Endothelial cell of umbilical vein (primary cell): ENCODE measurements at places on chromosomes 12 and 14.

GRCh38 chr12:89216211-89216952 lies 135.9 kb downstream of the DUSP6 start:
- no peak overlapping the region for H3K27ac ChIP-seq
- H3K4me3 ChIP-seq, result no peak overlapping the region
- no peaks in the 10 kb centered on the region for H3K27me3 ChIP-seq
- H3K36me3 ChIP-seq, result no peaks in the 10 kb centered on the region
- peak; percentile 82 for DNase-seq

- no peaks in the 10 kb centered on the region for H3K36me3 ChIP-seq
- H3K4me1 ChIP-seq, result no peaks in the 10 kb centered on the region
- H3K4me3 ChIP-seq, result no peak overlapping the region
- H3K27ac ChIP-seq, result no peak overlapping the region
- H3K27me3 ChIP-seq, result no peaks in the 10 kb centered on the region
Observed at GRCh38 chr14:29892327-29892726, 35.3 kb downstream of the PRKD1 start.

- no peaks in the 10 kb centered on the region for H3K36me3 ChIP-seq
- no peaks in the 10 kb centered on the region for H3K4me1 ChIP-seq
- DNase-seq, result no peak
- H3K27ac ChIP-seq, result no peak overlapping the region
- H3K27me3 ChIP-seq, result peaks cover 31% of the 10 kb centered on the region
Observed at GRCh38 chr14:104458845-104459244, 120.7 kb upstream of the C14orf180 start.

DNA sequence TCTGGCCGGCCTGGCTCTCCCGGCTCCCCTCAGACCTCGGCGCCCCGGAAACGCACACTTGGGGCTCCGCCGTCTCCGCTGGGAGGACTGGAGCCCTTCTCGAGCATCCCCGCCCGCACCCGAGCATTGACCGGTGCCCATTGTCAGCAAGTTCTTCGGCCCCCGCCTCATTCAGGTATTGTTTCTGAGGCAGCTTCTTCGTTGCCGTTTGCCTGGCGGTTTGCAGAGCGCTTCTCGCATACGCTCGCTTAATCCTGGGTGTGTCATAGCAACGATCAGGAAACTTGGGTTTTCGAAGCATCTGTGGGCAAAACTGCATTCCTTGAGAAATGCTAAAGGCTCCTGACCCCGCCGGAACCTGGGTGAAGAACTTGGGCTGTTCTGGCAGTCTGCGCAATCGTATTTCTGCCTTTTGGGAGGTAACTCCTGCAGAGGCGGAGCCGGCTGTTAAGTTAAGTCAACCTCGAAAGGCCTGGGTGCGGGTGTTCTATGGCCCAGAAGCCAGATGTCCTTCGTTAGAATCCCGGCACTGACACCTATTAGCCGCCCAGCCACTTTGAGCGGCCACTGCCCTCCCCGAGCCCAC lies 518 bp downstream of the GSKIP start:
- peak overlapping the region; percentile 13 for H3K27ac ChIP-seq
- no peaks in the 10 kb centered on the region for H3K36me3 ChIP-seq
- H3K27me3 ChIP-seq, result no peaks in the 10 kb centered on the region
- peak overlapping the region; percentile 97 for H3K4me3 ChIP-seq
- peaks cover 23% of the 10 kb centered on the region for H3K4me1 ChIP-seq

- DNase-seq, result no peak
- no peaks in the 10 kb centered on the region for H3K36me3 ChIP-seq
- no peak overlapping the region for H3K4me3 ChIP-seq
- no peaks in the 10 kb centered on the region for H3K27me3 ChIP-seq
- no peaks in the 10 kb centered on the region for H3K4me1 ChIP-seq
- H3K27ac ChIP-seq, result no peak overlapping the region
Observed at GRCh38 chr14:71525663-71526221, 406.5 kb upstream of the RGS6 start.

- peaks cover 25% of the 10 kb centered on the region for H3K36me3 ChIP-seq
- peaks cover 22% of the 10 kb centered on the region for H3K4me1 ChIP-seq
- H3K27me3 ChIP-seq, result no peaks in the 10 kb centered on the region
- peak within 1 kb of the TSS; percentile 45 for H3K4me3 ChIP-seq
- peak; percentile 62 for DNase-seq
Observed at GRCh38 chr14:23056956-23057756, at the start of gene CDH24. TSS of gene CDH24 (minus strand) at chr14:23057520. CDS start at chr14:23055733, 1,787 bp downstream.

GRCh38 chr12:127284870-127285431 lies 982.0 kb upstream of the TMEM132C start:
- peak; percentile 3 for DNase-seq
- H3K4me1 ChIP-seq, result no peaks in the 10 kb centered on the region
- peak overlapping the region; percentile 16 for H3K27ac ChIP-seq

- peak; percentile 48 for DNase-seq
- no peak overlapping the region for H3K4me3 ChIP-seq
- no peaks in the 10 kb centered on the region for H3K36me3 ChIP-seq
- no peak overlapping the region for H3K27ac ChIP-seq
- peaks cover 5% of the 10 kb centered on the region for H3K27me3 ChIP-seq
- H3K4me1 ChIP-seq, result no peaks in the 10 kb centered on the region
Observed at GRCh38 chr14:59055439-59056045, 132.9 kb upstream of the DAAM1 start.

DNA sequence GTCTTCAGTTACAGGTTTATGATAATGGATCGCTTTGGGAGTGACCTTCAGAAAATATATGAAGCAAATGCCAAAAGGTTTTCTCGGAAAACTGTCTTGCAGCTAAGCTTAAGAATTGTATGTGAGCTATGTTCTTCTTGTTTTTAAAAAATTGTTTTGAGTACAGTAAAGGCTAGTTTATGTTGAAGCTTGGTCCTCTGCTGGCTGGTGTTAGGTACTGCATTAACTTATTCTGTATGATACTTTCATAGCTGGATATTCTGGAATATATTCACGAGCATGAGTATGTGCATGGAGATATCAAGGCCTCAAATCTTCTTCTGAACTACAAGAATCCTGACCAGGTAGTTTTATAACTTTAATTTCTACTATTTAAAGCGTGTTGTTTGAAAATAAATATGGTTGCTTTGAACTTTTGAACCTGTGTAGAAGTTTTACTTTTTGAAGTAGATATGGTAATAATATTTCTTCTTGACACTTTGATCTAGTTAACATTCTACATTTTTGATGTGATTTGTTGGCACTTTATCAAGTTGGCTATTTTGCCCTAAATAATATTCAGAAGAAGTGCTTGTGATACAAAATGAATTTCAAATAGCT lies 55.7 kb downstream of the VRK1 start:
- no peaks in the 10 kb centered on the region for H3K27me3 ChIP-seq
- peak; percentile 49 for DNase-seq
- no peak overlapping the region for H3K4me3 ChIP-seq
- no peaks in the 10 kb centered on the region for H3K36me3 ChIP-seq

GRCh38 chr14:105491366-105491973 lies 424 bp downstream of the TEDC1 start:
- DNase-seq, result peak; percentile 65
- H3K27me3 ChIP-seq, result peaks cover 11% of the 10 kb centered on the region
- H3K27ac ChIP-seq, result peak overlapping the region; percentile 77

DNA sequence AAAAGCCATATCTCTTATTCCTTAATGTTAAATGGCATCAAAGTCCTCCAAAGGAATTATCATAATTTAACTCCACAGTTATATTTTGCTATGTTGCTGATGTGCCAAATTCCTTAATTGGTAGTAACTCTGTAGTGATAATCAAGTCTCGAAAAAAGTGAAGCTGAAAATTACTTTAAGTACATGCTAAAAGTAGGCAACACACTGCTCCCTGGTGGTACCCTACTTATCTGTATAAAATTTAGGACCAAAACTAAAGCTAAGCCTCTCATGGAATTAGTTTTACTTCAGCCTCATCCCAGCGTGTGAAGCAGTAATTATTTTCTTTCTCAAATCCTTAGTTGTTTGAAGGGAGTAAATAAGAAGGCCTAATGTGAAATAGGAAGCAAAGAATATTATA lies 132.8 kb downstream of the TTLL5 start:
- H3K4me3 ChIP-seq, result no peak overlapping the region
- no peaks in the 10 kb centered on the region for H3K36me3 ChIP-seq
- no peak for DNase-seq
- H3K27me3 ChIP-seq, result no peaks in the 10 kb centered on the region
- no peak overlapping the region for H3K27ac ChIP-seq
- no peaks in the 10 kb centered on the region for H3K4me1 ChIP-seq

DNA sequence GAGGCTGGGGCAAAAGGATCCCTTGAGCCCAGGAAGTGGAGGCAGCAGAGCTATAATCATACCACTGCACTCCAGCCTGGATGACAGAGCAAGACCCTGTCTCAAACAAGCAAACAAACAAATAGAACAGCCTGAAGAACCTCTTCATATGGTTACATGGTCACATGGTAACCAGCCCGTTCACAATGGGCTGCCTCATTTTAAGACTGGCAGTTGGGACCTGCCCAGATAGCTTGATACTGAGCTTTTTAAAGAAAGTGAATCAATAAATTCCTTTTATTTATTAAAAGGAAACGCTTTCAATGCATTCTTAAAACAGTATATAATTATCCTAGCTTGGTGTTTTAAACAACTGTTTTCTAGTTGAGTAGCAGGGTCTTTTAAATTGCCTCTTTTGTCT lies 10.5 kb downstream of the MLXIP start:
- H3K4me3 ChIP-seq, result no peak overlapping the region
- no peak for DNase-seq
- H3K36me3 ChIP-seq, result peaks cover 2% of the 10 kb centered on the region
- H3K27me3 ChIP-seq, result no peaks in the 10 kb centered on the region

DNA sequence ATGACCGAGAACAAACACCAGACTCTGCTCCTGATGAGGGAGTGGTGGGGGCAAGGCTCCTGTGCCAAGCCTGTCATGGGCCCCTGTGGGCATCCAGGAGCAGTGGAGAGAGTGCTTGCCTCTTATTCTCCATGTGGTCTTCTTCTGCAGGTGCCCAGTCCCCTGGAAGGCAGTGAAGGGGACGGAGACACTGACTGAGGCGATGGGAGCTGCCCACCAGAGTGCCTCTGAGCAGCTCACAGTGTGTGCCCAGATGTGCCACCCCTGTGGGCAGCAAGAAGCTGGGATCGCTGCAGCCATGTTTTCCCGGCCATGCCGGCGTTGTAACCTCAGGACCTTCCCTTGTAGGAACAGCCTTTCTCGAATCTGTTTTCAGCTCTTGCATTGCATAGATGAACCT lies 6.4 kb upstream of the EP400 start:
- H3K4me3 ChIP-seq, result no peak overlapping the region
- DNase-seq, result no peak
- H3K27me3 ChIP-seq, result no peaks in the 10 kb centered on the region

- H3K36me3 ChIP-seq, result no peaks in the 10 kb centered on the region
- H3K27ac ChIP-seq, result no peak overlapping the region
- H3K27me3 ChIP-seq, result no peaks in the 10 kb centered on the region
- H3K4me1 ChIP-seq, result peaks cover 5% of the 10 kb centered on the region
- H3K4me3 ChIP-seq, result no peak overlapping the region
Observed at GRCh38 chr12:62637679-62638078, 171.1 kb downstream of the MON2 start.

GRCh38 chr12:34603382-34604035 lies 581.2 kb downstream of the ALG10 start:
- no peak for DNase-seq
- H3K36me3 ChIP-seq, result no peaks in the 10 kb centered on the region
- H3K27me3 ChIP-seq, result no peaks in the 10 kb centered on the region
- H3K4me3 ChIP-seq, result no peak overlapping the region
- no peak overlapping the region for H3K27ac ChIP-seq
- H3K4me1 ChIP-seq, result no peaks in the 10 kb centered on the region

DNA sequence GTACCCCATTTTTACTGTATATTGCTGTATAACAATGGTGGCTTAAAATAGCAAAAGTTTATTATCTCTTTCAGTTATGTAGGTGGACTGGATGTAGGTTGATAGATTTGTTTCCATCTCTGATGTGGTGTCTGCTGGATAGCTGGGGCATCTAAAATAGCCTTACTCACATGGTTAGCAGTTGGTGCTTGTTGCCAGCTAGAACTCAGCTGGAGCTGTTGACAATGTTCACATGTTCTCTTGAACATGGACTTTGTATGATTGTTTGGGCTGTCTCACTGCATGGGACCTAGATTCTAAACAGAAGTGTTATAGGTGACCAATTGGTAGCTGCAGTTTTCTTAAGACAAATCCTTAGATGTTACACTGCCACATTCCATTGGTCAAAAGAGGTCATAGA lies 126.9 kb downstream of the GPHN start:
- peak; percentile 26 for DNase-seq
- no peaks in the 10 kb centered on the region for H3K27me3 ChIP-seq
- no peak overlapping the region for H3K27ac ChIP-seq
- no peak overlapping the region for H3K4me3 ChIP-seq
- H3K36me3 ChIP-seq, result no peaks in the 10 kb centered on the region
- H3K4me1 ChIP-seq, result peaks cover 17% of the 10 kb centered on the region

- no peak overlapping the region for H3K27ac ChIP-seq
- peaks cover 14% of the 10 kb centered on the region for H3K4me1 ChIP-seq
- no peaks in the 10 kb centered on the region for H3K27me3 ChIP-seq
- no peak overlapping the region for H3K4me3 ChIP-seq
- DNase-seq, result peak; percentile 51
- peaks cover 45% of the 10 kb centered on the region for H3K36me3 ChIP-seq
Observed at GRCh38 chr14:45112896-45113781, 21.1 kb downstream of the FKBP3 start.

- no peak for DNase-seq
- H3K4me3 ChIP-seq, result no peak overlapping the region
- no peak overlapping the region for H3K27ac ChIP-seq
- no peaks in the 10 kb centered on the region for H3K27me3 ChIP-seq
- H3K36me3 ChIP-seq, result no peaks in the 10 kb centered on the region
Observed at GRCh38 chr12:2453761-2454090, 341.0 kb upstream of the FKBP4 start.

- no peak for DNase-seq
- H3K36me3 ChIP-seq, result no peaks in the 10 kb centered on the region
- no peak overlapping the region for H3K27ac ChIP-seq
- no peaks in the 10 kb centered on the region for H3K4me1 ChIP-seq
- H3K27me3 ChIP-seq, result peaks cover 18% of the 10 kb centered on the region
Observed at GRCh38 chr14:100615736-100616695, 28.8 kb upstream of the BEGAIN start.

- no peak overlapping the region for H3K27ac ChIP-seq
- H3K4me1 ChIP-seq, result no peaks in the 10 kb centered on the region
- no peaks in the 10 kb centered on the region for H3K36me3 ChIP-seq
- H3K4me3 ChIP-seq, result no peak overlapping the region
- DNase-seq, result no peak
Observed at GRCh38 chr12:102093319-102093718, 26.6 kb downstream of the NUP37 start.

DNA sequence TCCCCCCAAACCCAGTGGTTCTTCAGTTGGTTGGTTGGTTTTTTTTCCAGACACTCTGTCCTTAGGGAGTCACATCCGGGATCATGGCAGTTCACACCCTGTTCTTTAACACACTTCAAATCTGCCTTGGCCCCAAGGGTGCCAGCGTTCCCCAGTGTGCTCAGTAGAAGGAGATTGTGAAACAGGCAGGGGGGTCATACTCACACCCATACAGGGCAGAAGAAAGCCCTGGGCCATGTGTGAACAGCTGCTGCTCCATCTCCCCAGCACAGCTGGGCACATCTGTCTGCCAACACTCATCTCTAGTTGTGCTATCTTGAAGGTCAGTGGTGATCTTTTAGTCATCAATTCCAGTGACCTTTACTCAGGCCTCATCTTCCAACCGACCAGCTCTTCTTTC lies 64.4 kb upstream of the FUT8 start:
- DNase-seq, result no peak
- H3K4me3 ChIP-seq, result no peak overlapping the region
- H3K36me3 ChIP-seq, result no peaks in the 10 kb centered on the region
- no peaks in the 10 kb centered on the region for H3K27me3 ChIP-seq
- H3K27ac ChIP-seq, result no peak overlapping the region
- peaks cover 4% of the 10 kb centered on the region for H3K4me1 ChIP-seq

GRCh38 chr12:128627659-128628058 lies 196.1 kb downstream of the SLC15A4 start:
- no peaks in the 10 kb centered on the region for H3K36me3 ChIP-seq
- DNase-seq, result no peak
- H3K4me3 ChIP-seq, result no peak overlapping the region
- no peaks in the 10 kb centered on the region for H3K27me3 ChIP-seq
